Dorsolateral prefrontal cortex (tissue), 122 donors: ENCODE measurements at places on chromosomes 12 and 14. TPM values are rescaled to one million over a fixed set of nuclear protein-coding genes. Genes with fewer than 3 reads are reported as not detected.

BCL11B gene
- total RNA-seq, result 6.9 TPM

SALL2 gene
- 46.4 TPM for total RNA-seq

CNTN1 gene
- 287 TPM for total RNA-seq

MAP3K9 gene
- 57.9 TPM for total RNA-seq

MSI1 gene
- 14.1 TPM for total RNA-seq
